Temporal lobe (tissue), 4 donors: ENCODE measurements at places on chromosomes 11 and 22. TPM values are rescaled to one million over a fixed set of nuclear protein-coding genes. Genes with fewer than 3 reads are reported as not detected.

CAPN5 gene
- 12.3 TPM for total RNA-seq

MAP6 gene
- 77.9 TPM for total RNA-seq

CSRP3 gene
- total RNA-seq, result not detected

YPEL1 gene
- 73.5 TPM for total RNA-seq

HPX gene
- 1.5 TPM for total RNA-seq

PLEKHA7 gene
- total RNA-seq, result 5.7 TPM

NRXN2 gene
- total RNA-seq, result 157 TPM

CSTF3 gene
- 42.8 TPM for total RNA-seq

CTSW gene
- total RNA-seq, result not detected
